Naive thymus-derived CD8-positive, alpha-beta T cell (primary cell): ENCODE measurements at places on chromosomes 7 and 10.

GRCh38 chr7:6299774-6300173 lies 27.4 kb upstream of the CYTH3 start:
- no peak for DNase-seq

- no peak for DNase-seq
Measured at GRCh38 chr10:19168584-19168983, 120.0 kb downstream of the MALRD1 start.

DNA sequence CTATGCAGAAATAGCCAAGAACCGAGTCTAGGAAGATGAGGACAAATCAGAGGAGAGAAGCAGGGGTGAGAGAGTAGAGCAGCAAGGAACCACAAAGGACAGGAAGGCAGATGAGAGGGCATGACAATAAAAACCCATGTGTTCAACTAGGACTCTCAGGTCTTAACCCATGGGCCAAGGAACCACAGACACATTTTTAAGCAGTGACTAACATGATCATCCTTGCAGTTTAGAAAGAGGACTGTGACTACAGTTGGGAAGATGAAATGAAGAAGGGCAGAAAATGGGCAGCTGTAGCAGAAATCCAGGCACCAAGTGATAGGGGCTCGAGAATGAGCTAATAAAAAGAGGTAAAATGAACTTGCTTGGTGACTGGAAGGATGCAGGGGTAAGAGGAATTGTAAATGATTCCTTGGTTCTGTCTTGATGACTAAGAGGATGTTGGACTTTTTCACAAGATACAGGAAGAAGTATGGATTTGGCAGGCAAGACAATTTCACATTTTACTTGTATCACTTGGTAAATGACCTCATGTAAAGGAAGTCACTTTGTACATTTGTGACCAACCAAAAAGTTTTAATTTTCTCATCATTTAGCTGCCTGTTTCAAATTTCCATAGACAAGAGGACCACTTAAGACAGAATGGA lies 22.8 kb downstream of the SGMS1 start:
- DNase-seq, result no peak

- DNase-seq, result no peak
Measured at GRCh38 chr7:45410893-45411292, 163.3 kb upstream of the ADCY1 start.

DNA sequence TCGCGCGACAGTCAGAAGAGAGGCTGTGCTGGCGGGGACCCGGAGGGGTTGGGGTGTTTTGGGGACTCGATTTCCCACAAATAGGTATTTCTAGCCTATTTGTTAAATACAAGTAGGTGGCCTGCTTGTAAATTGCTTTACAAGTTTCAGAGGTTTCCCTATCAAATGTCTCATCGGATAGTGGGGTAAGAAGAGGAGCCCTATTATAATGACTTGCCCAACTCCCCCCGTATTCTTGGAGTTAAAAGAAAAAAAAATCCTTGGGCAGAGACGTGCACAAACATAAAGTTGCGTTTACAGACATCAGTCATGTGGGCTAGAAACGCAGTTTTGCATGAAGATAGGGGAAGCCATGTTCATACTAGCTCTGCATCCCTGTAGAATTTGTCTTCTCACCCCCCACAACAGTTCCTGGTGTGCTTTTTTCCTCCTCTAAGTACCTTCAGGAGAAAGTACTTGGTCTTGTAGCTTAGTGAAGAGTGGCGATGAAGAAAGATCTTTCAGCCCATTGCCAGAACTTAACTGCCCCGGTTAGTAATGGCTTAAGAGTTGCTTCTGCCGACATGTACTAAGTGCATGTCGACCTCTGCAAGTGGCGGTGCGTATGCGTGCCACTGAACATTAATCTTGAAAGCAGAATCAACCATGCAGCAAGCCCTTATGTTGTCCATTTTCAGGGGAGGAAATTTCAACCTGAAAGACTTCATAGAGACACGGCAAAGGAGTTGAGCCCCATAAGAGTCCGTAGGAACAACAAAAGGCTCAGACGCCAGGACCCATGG lies 832 bp upstream of the TIAL1 start:
- no peak for DNase-seq

DNA sequence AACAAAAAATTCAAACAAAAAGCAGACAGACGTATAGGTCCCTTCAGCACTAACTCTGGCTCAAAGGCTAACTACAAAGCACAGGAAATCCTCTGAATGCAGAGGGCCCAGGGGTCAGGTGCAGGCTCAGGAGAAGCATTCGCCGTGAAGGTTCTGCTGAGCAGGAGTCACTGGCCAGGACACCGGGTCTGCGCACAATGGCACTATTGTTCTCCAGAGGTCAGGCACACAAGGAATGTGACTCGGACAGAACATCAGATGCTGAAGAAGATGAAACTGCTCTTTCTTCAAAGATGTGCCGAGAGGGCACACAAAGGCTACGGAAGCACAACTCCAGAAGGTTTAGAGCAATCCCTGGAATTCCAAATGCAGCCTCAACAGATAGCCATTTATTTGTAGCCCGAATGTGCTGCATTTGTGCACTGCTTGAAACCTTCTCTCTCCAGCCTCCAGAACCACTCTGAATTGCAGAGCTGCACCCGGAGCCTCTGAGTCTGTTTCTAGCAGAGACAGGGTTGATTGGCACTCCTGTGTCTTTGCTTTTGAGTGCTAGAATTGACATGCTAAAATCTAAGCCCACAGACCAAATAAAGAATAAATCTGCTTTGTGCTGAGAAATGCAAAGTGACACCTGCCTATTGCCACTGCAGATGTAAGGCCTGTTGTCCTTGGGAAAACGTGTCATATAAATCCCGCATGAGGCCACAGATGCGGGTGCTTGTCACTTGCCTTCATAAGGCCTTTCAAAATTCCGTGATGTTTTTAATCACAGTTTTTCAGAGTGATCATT lies 85.4 kb upstream of the AFAP1L2 start:
- no peak for DNase-seq

DNA sequence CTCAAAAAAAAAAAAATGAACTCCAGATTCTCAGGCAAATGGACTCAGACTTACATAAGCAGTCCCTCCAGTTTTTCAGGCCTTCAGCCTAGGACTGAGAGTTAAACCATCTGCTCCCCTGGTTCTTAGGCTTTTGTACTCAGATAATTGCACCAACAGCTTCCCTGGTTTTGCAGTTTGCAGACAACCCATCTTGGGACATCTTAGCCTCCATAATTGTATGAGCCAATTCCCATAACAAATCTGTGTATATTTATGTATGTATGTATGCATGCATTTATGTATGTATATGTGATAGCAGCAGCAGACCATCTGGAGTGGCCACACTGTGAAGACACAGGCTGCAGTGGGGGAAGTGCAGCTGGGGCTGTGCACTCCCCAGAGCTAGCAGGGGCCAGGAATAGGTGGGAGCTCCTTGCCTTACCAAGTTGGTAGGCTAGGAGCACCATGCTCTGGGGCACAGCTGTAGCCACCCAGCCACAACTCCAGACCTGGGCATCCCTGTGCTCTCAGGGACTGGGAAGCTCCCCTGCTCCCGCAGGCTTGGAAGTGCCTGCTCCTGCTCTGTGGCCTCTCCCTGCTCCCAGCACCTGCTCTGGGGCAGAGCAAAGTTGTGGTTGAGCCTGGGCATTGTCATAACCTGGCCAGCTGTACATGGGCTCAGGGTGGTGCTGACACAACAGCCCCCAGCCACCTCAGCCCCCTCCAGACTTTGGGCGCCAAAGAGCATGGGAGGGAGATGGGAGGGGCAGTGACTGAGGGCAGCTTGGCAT lies 8.9 kb upstream of the KLHL7 start:
- DNase-seq, result no peak

DNA sequence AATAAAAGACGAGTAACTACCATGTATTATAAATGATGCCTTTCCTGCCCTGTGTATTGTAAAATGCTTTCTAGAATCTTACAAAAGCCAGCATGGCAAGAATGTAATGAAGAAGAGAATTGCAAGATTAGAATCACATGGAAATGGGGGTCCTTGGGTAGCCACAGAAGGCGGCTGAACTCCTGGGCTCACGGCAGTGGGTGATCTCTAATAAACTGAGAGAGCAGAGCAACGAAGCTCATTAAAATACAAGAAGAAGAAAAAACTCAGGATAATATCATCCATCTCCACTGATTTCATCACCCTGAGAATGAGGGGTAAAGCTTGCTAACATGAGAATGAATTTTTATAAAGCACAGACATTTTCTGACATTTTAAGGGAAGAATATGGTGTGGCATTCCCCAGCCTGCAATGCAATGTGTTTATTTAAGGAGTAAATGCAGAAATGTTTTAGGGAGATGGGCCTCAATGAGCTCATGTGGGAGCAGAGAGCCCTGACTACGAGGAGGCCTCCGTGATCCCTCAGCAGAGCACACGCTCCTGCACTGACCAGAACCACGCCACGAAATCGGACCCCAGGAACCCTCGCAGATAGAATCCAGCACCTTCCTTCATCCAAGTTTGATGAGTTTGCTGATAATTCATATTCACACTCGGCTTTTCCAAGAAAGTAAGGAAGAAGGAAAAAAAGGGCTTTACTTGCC lies 92.7 kb upstream of the PFKP start:
- no peak for DNase-seq

- DNase-seq, result peak; percentile 76
Measured at GRCh38 chr10:104333032-104333727, 5.1 kb downstream of the ITPRIP start.

GRCh38 chr7:76515999-76516443 lies 5.7 kb downstream of the UPK3B start:
- peak; percentile 35 for DNase-seq

DNA sequence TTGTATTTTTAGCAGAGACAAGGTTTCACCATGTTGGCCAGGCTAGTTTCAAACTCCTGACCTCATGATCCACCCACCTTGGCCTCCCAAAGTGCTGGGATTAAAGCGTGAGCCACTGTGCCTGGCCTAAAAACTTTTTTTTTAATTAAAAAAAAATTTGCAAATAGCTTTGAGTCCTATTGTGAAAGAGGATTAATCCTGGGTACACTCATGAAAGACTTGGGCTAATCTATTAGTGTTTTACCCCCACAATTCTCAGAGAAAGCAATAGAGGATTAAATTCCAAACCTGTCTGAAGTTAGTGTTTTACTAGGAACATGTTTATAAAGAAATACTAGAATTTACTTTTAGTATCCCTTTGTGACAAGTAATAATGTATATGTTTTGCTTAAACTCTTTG lies 76.9 kb upstream of the ITGB1 start:
- DNase-seq, result no peak

DNA sequence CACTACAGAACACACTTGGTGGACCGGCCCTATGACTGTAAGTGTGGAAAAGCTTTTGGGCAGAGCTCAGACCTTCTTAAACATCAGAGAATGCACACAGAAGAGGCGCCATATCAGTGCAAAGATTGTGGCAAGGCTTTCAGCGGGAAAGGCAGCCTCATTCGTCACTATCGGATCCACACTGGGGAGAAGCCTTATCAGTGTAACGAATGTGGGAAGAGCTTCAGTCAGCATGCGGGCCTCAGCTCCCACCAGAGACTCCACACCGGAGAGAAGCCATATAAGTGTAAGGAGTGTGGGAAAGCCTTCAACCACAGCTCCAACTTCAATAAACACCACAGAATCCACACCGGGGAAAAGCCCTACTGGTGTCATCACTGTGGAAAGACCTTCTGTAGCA lies 14.6 kb downstream of the ZSCAN21 start:
- no peak for DNase-seq
